Right ventricle myocardium inferior (tissue), 1 donor: ENCODE measurements at places on chromosomes 2 and 18.

- no peak for DNase-seq
Observed at GRCh38 chr2:188243381-188243780, 48.3 kb upstream of the GULP1 start.

DNA sequence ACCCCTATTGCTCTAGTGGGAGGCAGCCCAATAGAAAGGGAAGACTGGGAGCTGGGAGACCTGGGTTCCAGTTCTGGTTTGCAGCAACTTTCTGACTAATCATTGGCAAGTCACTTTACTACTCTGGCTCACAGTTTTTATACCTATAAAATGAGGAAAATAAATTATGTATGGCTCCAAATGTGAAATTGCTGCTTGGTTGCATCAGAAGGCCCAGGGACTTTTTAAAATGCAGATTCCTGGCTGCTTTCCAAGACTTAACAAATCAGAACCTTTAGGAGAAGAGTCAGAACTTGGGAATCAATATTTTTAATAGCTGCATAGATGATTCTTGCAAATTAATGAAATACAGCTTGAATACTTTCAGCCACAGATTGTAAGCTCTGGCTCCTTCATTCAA lies 943.9 kb downstream of the EPHA4 start:
- no peak for DNase-seq

- DNase-seq, result no peak
Observed at GRCh38 chr2:235432741-235433520, 60.9 kb upstream of the AGAP1 start.

GRCh38 chr2:234478121-234478858 lies 18.6 kb downstream of the ARL4C start:
- no peak for DNase-seq

DNA sequence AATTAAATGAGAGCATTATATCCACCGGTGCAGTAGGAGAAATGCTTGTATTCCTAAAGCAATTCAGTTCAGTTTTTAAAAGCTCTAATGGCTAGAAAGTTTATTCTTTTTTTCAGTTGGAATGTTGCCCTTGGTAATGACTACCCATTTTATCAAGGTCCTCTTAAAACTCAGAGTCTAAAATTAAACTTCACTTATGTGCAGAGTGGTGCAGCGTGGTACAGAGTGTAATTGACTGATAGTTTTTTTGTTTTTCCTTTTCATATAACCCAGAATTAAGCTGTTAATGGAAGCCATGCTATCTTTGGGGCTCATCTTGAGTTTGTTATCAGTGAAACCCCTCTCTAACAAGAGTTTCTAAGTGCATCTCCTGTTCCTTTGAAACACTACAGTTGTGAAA lies 21.4 kb downstream of the NCOA1 start:
- DNase-seq, result no peak

DNA sequence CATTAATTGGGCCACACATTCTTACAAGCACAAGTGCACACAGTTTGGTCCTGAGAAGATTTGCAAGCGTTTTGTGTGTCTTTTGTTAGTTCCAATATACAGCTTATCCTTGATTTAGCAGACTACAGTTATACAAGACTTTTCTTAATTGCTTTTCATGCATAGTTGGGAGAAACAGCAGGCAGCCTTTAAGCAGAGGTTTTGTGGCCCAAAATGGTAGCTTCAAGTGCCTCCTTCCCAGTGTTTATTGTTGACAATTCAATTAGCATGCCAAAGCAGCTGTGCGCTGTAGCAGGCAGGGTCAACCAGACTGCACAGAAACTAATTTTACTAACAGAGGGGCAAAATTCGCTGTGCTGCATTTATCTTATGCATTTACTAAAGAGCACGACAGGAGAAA lies 47.5 kb downstream of the FRZB start:
- DNase-seq, result no peak

GRCh38 chr18:12417687-12418086 lies 10.0 kb downstream of the PRELID3A start:
- DNase-seq, result no peak

DNA sequence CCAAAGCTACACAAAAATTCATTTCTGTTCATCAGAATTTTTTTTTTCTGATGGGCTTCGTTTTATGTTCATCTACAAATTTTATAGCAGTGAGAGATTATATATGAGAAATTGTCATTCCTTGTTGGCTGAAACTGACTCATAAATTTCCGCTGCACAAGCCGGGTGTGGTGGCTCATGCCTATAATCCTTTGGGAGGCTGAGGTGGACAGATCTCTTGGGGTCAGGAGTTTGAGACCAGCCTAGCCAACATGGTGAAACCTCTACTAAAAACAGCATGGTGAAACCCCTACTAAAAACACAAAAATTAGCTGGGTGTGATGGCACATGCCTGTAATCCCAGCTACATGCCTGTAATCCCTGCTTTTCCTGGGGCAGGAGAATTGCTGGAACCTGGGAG lies 72.0 kb downstream of the PLEKHM3 start:
- DNase-seq, result no peak

DNA sequence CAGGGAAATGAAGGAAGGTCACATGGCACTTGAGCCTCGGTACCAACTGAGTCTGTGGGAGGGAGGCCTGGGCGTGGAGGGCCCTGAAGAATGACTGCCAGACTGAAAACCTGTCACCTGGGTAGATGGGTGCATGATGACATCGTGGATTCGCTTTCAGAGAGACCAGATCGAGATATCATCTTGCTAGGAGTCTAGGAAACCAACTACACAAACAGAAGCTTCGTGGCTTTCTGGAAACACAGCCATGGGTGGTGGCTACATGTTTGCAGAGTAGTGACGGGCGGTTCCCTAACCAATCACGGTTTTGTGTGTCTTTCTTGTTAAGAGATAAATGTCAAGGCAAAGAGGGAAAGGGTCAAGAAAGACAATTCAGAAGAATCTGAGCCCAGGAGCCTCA lies 155.0 kb downstream of the EIPR1 start:
- no peak for DNase-seq

DNA sequence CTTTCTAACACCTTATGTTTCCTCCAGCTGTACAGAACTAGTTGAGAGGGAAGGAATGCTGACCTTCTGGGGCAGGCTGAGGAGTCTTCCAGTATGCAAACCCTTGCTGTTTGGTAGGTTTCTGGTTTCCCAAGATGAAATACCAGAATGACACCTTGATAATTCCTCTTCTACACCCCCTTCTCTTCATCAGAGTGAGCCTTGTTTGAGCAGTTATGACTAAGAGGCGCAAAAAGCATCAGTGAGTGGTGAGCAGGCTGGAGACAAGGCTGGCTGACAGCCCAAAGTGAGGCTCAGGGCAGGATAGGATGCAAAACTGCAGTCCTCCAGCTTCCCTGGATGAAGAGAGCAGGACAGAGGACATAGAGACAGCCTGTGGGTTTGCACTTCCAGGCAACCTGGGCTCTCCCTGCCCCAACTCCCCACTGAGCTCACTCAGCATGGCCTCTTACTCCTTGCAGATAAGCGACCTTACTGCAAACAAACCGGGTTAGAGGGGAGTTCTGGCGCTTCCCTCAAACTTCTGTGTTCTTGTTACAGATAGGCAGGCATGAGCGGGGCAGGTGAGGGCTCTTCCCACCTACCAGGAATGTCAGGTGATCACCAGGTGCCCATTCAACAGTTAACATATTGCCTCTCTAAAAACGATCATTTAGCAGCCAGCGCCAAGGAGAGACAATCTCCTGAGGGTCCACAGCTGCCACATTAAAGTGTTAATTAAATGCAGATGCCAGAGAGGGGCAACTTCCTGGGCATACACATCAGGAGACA lies 5.4 kb downstream of the MPPE1 start:
- DNase-seq, result no peak

DNA sequence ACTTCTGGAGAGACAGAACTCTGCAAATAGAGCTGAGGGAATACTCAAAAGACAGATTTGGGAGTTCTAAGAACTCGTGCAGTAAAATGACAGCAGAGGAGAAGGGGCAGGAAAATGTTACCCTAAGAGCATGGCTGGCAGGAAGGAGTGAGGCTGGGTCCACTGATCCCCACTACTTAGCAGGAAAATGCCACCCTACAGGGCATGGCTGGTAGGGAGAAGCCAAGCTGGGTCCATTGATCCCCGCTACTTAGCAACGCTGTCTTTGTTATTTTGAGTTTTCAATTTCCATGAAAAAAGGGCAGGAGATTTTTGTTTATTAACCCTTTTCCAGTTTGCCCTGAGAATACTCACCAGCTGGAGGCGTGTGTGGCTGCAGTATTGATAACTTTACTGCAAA lies 100.3 kb upstream of the TMEM200C start:
- no peak for DNase-seq

- DNase-seq, result no peak
Observed at GRCh38 chr2:239719791-239720360, 305.3 kb downstream of the NDUFA10 start.

- DNase-seq, result no peak
Observed at GRCh38 chr18:29712785-29713184, 1329.8 kb downstream of the DSC3 start.

GRCh38 chr2:205089958-205090357 lies 544.7 kb downstream of the PARD3B start:
- DNase-seq, result no peak

GRCh38 chr18:47795434-47795814 lies 135.0 kb downstream of the SMAD2 start:
- no peak for DNase-seq

- no peak for DNase-seq
Observed at GRCh38 chr2:239811806-239812560, 213.2 kb downstream of the NDUFA10 start.
